Activated CD8-positive, alpha-beta memory T cell treated with anti-CD3 and anti-CD28 coated beads for 1 hour (primary cell): ENCODE measurements at places on chromosomes 5 and 9.

DNA sequence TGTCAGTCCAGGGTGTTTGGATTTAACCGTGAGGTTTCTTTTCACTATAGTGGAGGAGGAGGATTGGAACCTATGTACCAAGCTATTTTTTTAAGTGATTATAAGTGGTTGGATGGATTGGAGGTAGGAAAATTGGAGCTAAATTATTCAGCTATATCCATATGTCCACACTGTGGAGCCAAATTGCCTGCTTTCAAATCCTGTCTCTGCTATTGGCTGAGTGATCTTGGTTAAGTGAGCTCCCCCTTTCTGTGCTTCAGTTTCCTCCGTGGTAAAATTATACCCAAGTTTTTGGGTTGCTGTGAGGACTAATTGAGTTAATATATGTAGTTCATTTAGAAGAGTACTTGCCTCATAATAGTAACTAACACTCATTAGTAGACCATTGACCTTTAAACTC, 2.5 kb downstream of the CENPP start:
- no peak for DNase-seq

DNA sequence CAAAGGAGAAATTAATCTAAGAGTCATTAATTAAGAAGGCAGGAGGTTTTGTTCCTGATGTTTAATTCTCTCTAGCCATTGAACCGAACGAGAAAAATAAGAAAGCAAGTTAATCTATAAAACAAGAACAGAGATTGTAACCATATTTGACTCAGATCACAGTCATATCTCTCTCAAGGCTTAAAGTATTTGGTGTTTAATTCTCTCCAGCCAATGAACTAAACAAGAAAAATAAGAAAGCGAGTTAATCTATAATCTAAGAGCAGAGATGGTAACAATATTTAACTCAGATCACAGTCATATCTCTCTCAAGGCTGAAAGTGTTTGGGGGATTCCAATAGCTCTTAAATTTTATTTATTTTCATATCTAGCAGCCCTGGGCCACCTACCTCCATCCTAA, 74.4 kb upstream of the SHISAL2B start:
- no peak for DNase-seq

DNA sequence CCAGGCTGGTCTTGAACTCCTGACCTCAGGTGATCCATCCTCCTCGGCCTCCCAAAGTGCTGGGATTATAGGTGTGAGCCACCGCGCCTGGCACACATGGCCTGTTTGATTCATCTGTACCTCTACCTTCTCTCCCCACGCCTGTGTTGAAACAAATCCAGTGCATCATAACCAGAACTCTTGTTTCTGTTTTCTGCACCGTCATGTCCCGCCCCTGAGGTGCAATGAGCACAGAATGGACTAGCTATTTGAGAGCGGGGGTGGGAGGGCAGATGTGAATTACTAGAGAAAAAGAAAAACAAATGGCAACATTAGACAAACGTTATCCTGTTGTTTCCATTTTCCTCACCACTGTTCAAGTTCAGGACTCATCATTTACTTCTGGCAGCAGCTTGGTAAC, 10.7 kb upstream of the FAM193B start:
- DNase-seq: no peak

DNA sequence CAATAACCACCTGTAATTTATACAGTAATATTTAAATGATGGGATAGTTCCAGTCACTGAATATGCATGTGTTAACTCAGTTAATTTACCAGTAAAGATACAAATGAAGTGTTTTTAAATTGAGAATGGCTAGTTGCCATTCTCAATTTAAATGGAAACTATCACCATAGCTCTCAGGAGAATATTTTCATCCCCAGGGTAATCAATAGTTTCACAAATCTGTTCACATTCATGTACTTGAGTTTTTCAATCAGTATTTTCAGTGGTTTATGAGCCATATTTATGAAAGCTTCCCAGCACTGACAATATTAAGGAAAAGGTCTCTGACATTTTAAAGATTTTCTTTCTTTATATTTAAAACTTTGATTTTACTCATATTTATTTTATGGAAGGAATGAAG, 439.3 kb downstream of the MAT2B start:
- no peak for DNase-seq

- peak; percentile 54 for DNase-seq
Observed at GRCh38 chr5:159207686-159208513, 1.5 kb downstream of the RNF145 start.

DNA sequence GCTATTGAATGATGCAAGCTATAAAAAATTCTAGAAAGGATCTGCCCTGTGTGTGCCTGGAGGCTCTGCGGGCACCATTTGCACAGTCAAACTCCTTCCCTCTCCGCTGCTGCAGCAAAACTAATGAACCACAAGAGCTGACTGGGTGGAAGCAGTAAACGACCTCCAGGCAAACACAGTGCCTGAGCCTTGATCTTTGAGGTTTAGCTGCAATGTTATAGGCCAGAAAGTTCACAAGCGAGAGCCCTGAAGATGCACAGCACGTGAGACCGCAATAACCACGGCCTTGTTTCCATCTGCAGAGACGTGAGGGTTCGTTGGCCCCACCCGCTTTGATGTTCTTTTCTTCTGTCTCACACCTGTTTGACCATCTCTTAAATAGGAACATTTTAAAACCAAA, 69.2 kb upstream of the S1PR3 start:
- DNase-seq: peak; percentile 18

- no peak for DNase-seq
Observed at GRCh38 chr5:120139039-120139438, 325.1 kb upstream of the PRR16 start.

DNA sequence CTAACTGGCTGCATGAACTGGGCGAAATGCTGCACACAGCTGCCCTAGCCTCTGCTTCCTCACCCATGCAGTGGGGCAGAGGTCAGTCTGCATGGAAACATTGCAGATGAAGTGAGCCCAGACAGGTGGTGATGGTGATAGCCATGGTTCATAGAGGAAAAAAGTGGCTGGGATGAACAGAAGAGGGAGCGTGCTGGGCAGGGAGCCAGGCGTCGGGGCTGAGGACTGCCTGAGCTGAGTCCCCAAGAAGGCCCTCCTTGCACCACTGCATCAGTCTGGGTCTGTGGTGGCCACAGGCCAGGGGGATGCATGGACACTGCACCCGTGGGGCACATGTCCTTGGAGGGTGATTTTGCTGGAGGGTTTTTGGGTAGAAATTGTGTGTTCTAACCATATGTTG, 80.5 kb downstream of the AMBP start:
- DNase-seq: no peak

DNA sequence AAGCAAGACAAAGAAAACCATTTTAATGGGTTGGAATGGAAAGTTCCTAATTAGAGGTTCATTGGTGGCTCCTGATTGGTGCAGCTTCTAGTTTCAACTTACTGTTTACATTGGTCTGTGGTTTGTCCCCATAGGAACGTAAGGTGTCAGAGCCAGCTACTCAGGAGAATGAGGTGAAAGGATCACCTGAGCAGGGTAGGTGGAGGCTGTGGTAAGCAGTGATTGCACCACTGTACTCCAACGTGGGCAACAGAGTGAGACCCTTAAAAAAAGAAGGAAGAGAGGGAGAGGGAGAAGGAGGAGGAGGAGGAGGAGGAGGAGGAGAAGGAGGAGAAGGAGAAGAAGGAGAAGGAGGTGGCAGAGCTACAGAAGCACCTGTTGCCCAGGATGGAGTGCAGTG, 30.4 kb downstream of the KCNIP1 start:
- no peak for DNase-seq

DNA sequence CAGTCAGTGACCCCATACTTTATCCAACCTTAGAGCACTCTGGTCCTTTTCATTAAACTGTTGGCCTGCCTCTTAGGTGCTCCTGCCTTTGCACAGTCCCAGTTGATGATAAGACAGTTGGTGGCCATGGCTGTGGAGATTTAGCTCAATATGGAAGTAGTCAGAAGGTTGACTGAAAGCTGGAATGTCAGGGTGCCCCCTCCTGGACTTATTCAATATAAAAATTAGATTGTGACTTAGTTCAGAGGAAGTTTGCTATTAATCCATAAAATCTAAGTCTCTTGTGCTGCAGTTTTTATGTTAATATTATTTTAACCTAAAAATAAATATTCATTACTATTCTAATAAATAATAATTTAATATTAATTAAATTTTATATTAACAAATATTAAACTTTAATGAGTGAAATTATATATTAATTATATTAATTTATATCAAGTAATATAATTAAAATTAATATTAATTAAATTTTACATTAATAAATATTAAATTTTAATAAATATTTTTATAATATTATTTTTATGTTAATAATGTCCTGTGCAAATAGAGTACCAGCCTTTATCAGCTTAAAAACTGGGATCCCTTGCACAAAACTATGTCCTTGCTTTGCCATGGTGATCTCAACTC, 77.7 kb upstream of the ADAMTSL1 start:
- DNase-seq: no peak

GRCh38 chr5:45796959-45797553, 100.9 kb upstream of the HCN1 start:
- DNase-seq: no peak

DNA sequence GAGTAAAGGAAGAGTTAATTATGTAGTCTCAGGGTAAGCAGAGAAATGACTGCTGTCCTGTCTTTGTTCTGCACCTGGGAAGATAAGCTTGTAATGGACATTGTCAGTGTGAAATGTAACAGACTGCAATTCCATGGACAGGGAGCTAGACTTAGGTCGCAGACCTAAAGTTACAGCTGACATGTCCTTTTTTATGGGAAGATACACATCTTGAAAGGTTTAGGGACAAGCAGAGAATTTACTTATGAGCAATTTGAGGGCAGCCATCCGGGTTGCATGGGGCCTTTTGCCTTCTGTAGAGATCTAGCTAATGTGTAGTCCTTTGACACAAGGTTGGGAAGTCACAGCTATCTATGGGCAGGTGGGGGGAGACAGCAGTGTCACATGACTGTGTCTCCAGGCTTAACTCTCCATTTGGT, 85.7 kb downstream of the SERINC5 start:
- DNase-seq: no peak

DNA sequence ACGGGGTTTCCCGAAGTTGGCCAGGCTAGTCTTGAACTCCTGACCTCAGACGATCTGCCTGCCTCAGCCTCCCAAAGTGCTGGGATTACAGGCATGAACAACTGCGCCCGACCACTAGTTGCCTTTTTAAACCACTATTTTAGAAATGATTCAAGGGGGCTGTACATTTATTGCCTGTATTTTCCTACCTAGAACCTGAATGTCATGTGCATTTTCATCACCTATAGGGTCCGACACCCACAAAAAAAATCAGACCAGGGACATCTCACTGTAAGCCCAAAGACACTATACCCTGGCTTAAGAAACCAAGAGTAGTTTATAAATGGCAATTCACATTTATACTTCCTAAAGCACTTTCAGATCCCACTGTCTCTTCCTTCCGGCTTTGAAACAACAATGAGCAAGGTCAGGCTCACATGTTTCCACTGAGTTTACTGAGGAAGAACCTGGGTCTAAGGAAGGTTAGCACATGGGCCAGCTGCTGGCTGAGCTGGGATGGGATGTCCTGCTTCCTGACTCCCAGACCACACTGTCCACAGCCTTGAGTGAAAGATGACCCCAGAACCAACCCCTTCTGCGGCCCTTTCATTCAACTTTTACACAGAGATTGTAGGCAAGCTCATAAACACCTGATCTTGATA, 87.3 kb downstream of the SERINC5 start:
- DNase-seq: no peak

- DNase-seq: no peak
Observed at GRCh38 chr9:70586476-70586875, 172.0 kb upstream of the KLF9 start.

- DNase-seq: no peak
Observed at GRCh38 chr5:38823503-38823902, 22.3 kb upstream of the OSMR start.

DNA sequence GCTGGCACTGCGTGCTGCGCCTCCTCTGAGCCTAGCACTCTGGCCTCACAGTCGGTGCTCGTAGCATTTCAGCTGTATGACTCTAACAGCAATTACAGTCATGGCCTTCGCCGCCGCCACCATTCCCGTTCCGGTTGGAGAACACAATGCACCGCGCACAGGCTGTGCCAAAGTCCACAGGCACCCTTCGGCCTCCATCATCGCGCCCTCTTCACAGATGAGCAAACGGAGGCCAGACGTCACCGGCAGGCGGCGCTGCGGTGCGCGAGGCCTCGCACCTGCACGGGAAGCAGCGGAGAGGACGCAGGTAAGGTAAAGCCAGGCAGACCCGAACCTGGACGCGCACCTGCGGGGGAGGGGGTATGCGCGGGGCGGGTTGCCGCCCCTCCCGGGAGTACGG, 128.9 kb downstream of the BARX1 start:
- DNase-seq: no peak

DNA sequence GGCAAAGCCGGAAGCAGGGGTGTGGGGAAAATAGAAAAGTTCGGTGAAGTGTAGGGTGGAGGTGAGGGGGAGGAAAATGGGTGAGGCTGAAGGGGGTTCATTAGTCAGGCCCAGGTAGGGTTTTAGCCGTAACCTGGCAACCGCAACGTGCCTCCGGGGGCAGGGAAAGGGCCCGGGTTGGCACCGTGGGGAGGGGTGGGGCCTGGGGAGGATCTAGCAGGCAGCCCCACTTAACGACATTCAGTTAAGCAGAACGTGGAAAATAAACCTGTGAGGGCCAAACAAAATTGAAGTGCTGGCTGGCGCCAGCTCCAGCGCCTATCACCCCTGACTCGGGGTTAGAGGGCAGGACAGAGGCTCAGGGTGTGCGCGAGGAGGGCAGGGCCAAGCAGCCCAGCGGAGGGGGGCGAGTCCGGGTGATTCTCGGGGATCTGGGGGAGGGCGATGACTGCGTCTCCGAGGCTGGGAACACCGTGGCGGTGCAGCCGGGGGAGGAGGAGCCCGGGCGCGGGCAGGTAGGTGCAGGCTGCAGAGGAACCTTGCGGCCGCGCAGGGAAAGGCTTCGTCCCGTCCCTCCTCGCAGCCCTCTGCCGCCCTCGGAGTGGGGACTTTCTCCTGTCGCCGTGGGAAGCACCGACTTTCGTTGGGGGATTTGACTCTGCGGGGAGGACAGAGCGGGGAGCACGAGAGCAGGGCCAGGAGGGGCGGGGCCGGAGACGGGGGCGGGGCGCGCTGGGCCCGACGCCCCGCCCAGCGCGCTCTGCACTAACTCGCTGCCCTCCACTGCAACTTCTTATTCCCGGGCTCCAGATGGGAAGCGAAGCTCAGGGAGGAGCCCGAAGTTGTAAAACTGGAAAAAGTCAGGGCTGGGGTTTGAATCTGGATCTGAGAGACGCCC, 5.1 kb downstream of the RGS14 start:
- peak; percentile 27 for DNase-seq

DNA sequence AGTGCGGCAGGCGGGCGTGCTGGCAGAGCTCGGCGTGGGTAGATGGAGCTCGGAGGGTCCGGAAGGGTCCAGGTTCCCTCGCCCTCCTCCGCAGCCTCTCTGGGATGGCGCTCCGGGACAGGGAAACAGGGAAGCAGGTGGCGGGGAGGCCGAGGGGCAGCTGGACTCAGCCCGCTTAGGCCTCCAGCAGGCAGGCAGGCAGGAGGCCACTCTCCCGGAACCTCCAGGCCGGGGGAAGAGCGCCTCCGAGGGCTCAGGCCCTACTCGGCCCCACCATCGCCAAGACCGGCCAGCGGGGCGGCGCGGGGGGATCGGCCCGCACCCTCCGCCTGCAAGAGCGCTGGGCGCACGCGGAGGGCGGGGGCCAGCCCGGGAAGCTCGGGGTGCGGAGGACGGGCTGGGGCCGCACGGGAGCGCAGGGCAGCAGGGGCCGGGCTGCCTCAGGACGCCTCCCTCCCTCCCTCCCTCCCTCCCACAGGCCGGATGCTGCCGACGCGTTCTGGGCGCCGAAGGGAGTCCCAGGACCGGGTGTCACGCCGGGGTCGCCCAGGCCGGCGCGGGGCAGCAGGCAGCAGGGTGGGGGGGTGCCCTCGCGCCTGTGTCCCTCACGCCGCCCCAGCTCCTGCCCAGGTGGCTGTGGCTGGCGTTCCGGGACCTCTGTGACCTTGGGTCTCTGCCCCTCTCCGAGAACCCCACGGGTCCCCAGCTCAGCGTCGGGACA, 977 bp downstream of the MGAT4B start:
- no peak for DNase-seq
